Stimulated activated CD4-positive, alpha-beta T cell treated with anti-CD3 and anti-CD28 coated beads, Interleukin-12 subunit alpha, Interleukin-12 subunit beta, amount 100 ng/mL, for 4 hours (primary cell): ENCODE measurements at places on chromosomes 13 and 19.

DNA sequence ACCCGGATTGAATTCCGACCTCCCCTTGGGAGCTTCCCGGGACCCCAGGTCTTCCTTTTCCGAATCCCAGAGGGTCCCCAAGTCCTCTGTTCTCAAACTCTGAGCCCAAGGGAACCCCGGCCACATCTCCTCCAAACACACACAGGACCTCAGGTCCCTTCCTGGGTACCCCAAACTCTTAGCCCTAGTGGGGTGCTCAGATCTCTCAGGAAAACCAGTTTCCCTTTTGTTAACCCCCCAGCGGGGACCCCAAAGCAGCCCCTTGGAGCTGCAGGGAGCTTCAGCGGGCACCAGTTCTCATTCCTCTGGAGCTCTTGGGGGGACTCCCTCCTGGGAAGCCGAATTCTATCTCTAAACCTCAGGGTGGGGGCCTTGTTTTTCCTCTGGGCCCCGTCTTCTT lies 774 bp downstream of the CACNG6 start:
- DNase-seq, result no peak

GRCh38 chr19:48830088-48830487 lies 6.2 kb downstream of the HSD17B14 start:
- DNase-seq, result no peak

- DNase-seq, result no peak
Observed at GRCh38 chr19:37899966-37900365, 6.4 kb downstream of the WDR87 start.

- no peak for DNase-seq
Observed at GRCh38 chr13:24166561-24166960, 6.0 kb downstream of the SPATA13 start.

DNA sequence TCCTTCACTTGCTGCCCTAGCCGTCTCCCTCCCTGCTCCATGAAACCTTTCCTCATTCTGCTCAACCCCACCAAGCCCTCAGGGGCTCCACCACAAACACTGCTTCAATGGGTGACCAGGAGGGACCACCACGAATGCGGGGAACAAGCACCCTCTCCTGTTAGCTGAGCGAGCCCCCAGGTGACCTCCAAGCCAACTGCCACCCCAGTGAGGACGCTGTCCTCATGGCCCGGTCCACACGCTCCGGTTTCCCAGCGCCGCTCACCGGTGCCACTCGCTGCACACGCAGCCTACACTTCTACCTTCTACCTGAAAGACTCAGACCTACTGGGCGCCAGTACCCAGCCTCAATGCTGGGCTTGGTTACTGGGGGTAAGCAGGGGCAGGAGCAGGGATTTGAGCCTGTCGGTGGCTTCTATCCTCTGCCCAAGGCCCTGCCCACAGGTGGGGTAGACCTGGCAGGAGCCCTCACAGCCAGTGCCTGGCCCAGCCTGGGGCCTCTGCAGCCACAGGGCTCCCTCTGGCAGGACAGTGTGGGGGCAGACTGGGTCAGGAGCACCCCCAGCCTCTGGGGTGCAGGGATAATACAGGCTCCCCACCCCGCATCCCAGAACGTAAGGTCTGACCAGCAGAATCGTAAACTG lies 704 bp upstream of the TMEM86B start:
- no peak for DNase-seq

DNA sequence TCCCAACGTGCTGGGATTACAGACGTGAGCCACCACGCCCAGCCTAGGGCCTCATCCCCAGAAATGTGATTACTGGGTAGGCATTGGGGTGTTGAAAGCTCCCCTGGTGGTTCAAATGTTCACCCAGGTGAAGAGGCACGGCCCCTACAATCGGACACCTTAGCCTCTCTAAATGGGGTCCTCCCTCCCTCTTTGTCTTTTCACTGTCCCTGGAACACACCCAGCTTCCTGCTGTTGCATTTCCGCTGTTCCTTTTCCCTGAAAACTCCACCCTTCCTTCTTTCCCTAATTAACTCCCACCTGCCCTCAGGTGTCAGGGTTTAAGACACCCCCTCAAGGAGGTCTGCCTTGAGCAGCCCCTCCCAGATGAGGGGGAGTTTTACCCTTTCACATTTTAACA lies 3.6 kb upstream of the PRODH2 start:
- no peak for DNase-seq
